ENCODE measurements at places on chromosomes 13 and 19.

GRCh38 chr13:26184791-26185250 is 37.3 kb downstream of the RNF6 start:
- DNase-seq: peak; percentile 22

GRCh38 chr13:113625965-113626721 is 31.9 kb downstream of the ATP4B start:
- no peak for DNase-seq

GRCh38 chr13:99662678-99663077 is 161.4 kb downstream of the TM9SF2 start:
- DNase-seq: no peak

DNA sequence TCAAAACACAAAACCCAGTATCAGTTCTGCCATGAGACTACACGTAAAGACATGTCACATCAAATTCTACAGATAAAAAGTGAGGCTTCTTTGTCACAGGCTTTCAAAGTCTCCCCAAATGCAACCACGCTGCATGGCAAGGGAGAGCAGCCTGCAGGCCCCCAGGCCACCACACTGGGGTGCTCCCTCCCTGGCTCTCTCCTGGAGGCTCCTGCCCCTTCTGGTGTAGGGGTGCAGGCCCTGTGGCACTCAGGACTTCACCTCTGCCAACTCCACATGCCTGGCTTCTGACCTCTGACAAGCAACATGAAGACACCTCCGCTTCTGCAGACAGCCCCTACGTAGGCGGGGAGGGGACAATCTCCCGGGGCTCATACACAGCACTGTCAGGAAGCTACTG is 14.3 kb downstream of the AKAP8 start:
- no peak for DNase-seq

- no peak for DNase-seq
Observed at GRCh38 chr19:47022541-47023447, 3.2 kb downstream of the NPAS1 start.
